ENCODE measurements at places on chromosomes 7 and 10.

- DNase-seq: no peak
These were observed 118.7 kb downstream of the PARD3 start for GRCh38 chr10:34696423-34696822.

DNA sequence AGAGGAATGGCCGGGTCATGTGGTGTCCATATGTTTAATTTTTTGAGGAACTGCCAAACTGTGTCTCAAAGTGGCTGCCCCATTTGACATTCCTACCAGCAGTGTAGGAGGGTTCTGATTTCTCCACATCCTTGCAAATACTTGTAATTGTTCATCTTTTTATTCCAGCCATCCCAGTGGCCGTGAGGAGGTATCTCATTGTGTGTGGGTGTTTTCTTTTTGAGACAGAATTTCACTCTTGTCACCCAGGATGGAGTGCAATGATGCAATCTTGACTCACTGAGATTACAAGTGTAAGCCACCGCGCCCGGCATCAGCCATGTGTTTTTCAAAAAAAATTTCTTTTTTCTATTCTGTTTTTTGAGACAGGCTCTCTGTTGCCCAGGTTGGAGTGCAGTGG lies 38.7 kb upstream of the DLG5 start:
- DNase-seq: no peak

GRCh38 chr10:72455889-72456595 lies 101.3 kb upstream of the DNAJB12 start:
- no peak for DNase-seq

- DNase-seq: no peak
These were observed 13.7 kb upstream of the SEMA3C start for GRCh38 chr7:80932536-80932935.

- DNase-seq: peak; percentile 28
These were observed 80.6 kb downstream of the ETV1 start for GRCh38 chr7:13908667-13909397.

- no peak for DNase-seq
These were observed 89.3 kb downstream of the HIP1 start for GRCh38 chr7:75649462-75649861.

- DNase-seq: no peak
These were observed 172.4 kb upstream of the ZMIZ1 start for GRCh38 chr10:78896159-78896928.
